ENCODE measurements at places on chromosomes 12 and 14. TPM values are rescaled to one million over a fixed set of nuclear protein-coding genes. Genes with fewer than 3 reads are reported as not detected.
A peak's percentile ranks its signal among the peaks of the same experiment; 100 is the strongest.

The TMEM132C gene
- 1.8 TPM for polyA plus RNA-seq

The GPR65 gene
- polyA plus RNA-seq, result 0.53 TPM

The GLT1D1 gene
- 2.0 TPM for polyA plus RNA-seq

DNA sequence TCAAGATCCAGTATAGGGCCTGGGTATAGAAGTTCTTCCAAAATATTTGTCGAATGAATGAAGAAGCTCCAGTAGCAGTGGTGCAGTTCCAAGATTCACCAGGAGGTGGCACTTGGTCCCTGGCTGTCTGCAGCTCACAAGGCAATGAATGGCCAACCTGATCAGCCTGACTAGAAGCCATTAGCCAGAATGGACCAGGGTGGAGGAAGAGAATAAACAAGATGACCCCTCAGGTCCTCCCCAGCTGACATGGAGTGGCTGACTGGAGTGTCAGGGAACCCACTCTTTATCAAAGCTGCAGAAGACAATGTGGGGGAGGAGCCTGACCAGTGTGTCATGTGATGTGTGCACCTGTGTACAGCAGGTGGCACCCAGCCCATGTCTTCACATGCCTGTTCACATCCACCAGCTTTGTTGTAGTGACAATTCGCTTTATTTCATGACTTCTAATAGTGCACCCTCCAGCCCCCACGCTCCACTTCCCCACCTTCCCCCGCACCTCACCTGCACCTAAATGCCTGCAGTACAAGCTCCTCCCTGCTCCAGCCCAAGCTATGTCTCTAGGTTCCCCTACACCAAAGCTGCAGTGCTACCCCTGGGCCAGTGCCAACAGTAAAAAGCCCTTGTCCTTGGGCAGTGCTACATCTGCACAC is 3.0 kb downstream of the LTBP2 start:
- DNase-seq, result peak; percentile 62

DNA sequence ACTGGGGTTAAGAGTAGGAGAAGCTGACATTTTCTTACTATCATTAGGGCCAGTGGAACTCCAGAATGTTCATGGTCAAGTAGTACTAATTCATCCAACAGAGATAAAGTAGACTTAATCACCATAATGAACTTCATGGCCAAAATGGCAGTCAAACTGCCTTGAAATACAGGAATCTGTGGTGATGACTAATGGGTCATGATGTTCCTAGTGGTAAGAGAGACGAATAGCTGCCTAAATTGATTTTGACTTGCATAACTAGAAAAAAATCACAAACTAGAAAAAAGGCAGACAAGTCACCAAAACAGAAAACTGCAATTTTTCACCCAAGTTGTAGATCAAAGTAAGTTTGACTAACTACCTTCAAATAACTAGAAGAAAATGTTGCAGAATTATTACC is 138.5 kb downstream of the MGAT4C start:
- DNase-seq, result no peak

- no peak for DNase-seq
These were observed 5.4 kb downstream of the C1QL4 start for GRCh38 chr12:49331380-49332222.

GRCh38 chr12:40208707-40209446 is 15.9 kb upstream of the LRRK2 start:
- DNase-seq, result no peak

- no peak for DNase-seq
These were observed 486.7 kb downstream of the VRK1 start for GRCh38 chr14:97283841-97284240.

- DNase-seq, result no peak
These were observed 240.6 kb downstream of the RAD51B start for GRCh38 chr14:68060198-68060597.

- no peak for DNase-seq
These were observed 33.6 kb downstream of the KCNA1 start for GRCh38 chr12:4943067-4943937.

- no peak for DNase-seq
These were observed 36.2 kb downstream of the PPP1R13B start for GRCh38 chr14:103811189-103811588.

- no peak for DNase-seq
These were observed 356.0 kb upstream of the CLEC14A start for GRCh38 chr14:38611928-38612327.

GRCh38 chr12:109998241-109998903 is 858 bp upstream of the ANKRD13A start:
- DNase-seq, result no peak

Measured in right renal cortex interstitium (tissue), 3 donors.